Tongue (tissue), 3 donors: ENCODE measurements at places on chromosomes 16 and 17. TPM values are rescaled to one million over a fixed set of nuclear protein-coding genes. Genes with fewer than 3 reads are reported as not detected.
A peak's percentile ranks its signal among the peaks of the same experiment; 100 is the strongest.

Gene HS3ST3B1
- 2.3 TPM for total RNA-seq

Gene GDPD1
- total RNA-seq: 3.4 TPM

Gene HOXB9
- not detected for total RNA-seq

Gene C16orf46
- total RNA-seq: 0.92 TPM

Gene ABCA5
- total RNA-seq: 52.8 TPM

Gene EFNB3
- 2.3 TPM for total RNA-seq

Gene KRT17
- 253 TPM for total RNA-seq

Gene NUDT16L1
- total RNA-seq: 38.2 TPM

Gene SYT17
- 5.8 TPM for total RNA-seq

Gene NPIPB13
- 2.4 TPM for total RNA-seq

Gene LRRC46
- total RNA-seq: not detected

- DNase-seq: no peak
Observed at GRCh38 chr17:58330997-58331814, 2.6 kb upstream of the TSPOAP1 start.

DNA sequence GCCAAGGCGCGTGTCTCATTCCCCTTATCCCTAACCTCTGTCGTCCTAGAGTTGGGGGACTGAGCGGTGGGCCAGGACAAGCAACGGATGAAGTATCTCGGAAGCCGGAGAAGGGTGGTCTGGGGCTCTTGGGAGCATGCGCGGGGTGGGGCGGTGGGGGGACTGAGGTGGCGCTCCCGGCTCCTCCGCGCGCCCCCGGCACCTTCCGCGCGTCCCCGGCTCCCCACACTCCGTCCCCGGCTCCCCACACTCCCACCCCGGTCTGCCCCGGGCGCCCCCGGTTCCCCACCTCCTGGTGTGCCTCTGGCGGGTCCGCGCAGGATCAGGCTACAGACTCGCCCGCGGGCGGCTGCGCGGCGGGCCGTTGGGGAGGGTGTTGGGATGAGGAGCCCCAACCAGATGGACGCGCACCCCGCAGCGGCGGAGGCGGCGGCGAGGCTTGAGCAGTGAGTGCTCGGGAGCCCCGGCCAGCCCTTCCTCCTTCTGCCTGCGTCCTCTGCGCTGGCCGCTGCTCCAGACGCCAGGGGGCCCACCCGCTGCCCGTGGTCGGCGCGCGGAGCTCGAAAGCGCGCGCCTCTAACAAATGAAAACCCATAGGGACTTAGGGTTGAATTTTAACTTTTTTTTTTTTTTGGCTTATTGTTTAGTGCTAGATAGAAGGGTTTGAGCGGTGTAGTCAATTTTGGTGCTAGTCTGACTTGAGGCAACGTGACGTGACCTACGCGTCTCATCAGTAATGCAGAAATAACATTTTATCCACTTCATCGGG, 5.6 kb upstream of the CRYM start:
- DNase-seq: peak; percentile 66

GRCh38 chr16:27729516-27730304, 179.8 kb downstream of the KATNIP start:
- DNase-seq: peak; percentile 11

- DNase-seq: peak; percentile 82
Observed at GRCh38 chr17:2904135-2904534, 107.9 kb downstream of the RAP1GAP2 start.

- no peak for DNase-seq
Observed at GRCh38 chr16:65624666-65625065, 502.8 kb upstream of the CDH11 start.

- DNase-seq: no peak
Observed at GRCh38 chr17:80122026-80122575, 20.7 kb downstream of the GAA start.

DNA sequence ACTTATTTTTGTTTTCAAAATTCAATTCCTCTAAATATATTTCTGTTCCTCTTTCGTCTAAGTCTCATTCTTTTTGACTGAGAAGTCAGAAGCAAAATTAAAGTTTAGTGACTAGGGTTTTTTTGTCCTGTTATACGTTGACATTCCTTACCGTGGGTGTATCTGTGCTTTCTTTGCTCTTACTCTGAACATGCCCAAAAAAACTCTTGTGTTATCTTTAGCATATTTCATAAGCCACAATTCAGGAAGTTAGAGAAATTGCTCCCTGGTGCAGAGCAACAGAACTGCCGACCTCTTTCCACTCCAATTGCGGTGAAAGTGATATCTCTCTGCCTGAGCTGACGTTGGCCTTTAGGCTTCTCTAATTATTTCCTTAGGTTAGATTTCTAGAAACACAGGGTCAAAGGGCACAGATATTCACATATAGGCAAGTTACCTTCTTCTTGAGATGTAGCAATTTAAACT, 65.7 kb downstream of the CENPV start:
- peak; percentile 10 for DNase-seq

GRCh38 chr16:4915226-4915761, 21.7 kb downstream of the PPL start:
- DNase-seq: no peak

DNA sequence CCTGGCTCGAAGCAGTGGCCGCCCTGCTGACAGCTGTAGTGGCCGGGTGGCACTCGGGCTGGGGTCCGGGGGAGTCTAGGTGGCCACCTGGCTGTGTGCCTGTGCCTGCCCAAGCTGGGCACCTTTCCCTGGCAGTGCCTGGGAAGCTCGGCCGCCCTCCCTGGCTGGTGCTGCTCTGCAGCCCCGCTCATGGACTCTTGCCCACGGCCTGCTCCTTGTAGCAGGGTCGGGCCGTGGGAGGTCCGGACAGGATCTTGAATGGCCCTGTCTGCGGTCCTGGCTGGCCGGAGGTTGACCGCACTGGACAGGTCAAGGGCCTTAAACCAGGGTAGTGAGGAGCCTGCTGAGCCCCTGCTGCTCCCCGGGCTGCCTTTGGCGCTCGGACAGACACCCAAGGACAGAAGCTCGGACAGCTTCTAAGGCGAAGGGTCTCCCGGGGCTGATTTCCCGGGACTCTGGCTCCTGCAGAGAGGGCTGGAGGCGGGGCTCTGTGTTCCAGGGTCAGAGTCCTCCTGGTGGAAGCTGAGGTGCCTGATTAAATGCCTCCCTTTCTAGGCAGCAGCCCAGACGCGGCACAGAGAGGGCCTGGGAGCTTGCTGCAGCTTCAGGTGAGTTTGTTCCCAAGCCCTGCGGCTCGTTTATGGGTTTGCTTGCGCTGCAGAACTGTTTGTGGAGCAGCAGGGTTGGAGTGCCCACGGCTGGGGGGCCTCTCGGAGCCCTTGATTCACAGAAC, 6.0 kb downstream of the CAPN15 start:
- DNase-seq: no peak

DNA sequence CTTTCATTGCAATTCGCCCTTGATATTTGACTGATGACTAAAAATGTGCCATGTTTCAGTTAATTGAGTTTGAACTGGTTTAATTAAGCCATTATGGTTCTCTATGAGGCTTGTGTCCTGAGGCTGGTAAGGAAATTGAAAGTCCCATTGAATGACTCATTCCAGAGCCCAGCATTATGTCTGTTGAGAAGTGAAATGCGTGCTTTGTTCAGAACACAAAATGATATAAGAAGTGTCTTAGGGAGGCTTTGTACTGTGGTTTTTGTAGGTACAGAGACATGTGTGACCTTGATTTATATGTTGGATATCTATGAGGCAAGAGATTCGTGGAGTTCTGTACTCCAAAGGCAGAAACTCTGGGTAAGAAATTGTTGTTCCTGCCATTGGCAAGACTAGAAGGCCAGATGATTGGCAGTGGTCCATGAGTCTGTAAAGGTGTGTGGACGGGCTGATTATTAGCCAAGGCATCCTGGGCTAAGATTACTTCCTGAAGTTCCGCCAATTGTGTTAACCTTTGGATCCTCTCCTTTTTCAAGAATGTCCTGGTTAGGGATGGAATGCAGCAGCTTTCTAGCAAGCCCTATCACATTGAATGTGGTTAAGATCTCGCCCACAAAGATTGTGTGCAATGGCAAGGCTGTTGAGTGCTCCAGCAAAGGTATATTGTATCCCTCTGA, 103.7 kb downstream of the NPIPB5 start:
- no peak for DNase-seq

DNA sequence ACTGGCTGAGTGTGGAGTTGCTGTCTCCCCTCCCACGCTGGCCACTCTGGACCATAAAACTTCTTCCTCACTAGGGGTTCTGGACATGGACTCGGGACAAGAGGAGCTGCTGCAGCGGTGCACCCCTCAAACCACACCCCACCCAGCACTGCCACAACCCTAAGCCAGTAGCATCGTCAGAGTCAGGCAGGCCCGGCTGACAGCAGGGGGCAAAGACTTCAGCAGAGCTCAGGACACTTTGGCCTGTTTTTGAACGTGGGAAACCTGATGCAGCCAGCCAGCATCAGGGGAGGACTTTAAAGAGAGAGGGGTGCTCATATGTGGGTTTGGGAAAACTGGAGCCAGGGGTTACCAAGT, 9.6 kb downstream of the MEOX1 start:
- DNase-seq: no peak

DNA sequence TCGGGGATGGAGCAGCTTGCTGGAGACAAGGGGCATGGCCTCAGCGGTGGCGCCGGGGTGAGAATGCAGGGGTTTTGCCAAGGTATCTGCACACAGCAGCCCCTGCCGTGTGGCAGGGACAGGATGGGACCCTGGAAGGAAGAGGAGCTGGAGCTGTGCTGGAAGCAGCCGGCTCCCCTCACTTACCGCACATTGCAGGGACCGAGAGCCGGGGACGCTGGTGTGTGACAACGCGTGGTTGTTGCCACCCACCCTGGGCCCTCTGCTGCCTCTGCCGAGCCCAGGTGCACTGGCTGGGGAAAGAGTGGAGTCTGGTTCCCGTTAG, 3.0 kb downstream of the NUBP2 start:
- DNase-seq: no peak

DNA sequence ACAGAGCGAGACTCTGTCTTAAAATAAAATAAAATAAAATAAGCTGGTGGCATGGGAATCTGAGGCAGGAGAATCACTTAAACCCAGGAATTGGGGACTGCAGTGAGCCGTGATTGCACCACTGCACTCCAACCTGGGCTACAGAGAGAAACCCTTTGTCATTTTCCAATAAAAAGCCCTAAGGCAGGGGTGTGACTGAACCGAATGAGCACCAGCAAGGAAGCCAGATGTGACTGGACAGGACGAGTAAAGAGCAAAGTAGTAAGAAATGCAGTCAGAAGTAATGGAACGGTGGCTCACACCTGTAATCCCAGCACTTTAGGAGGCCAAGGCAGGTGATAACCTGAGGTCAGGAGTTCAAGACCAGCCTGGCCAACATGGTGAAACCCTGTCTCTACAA, 3.8 kb upstream of the RPL23 start:
- DNase-seq: no peak

DNA sequence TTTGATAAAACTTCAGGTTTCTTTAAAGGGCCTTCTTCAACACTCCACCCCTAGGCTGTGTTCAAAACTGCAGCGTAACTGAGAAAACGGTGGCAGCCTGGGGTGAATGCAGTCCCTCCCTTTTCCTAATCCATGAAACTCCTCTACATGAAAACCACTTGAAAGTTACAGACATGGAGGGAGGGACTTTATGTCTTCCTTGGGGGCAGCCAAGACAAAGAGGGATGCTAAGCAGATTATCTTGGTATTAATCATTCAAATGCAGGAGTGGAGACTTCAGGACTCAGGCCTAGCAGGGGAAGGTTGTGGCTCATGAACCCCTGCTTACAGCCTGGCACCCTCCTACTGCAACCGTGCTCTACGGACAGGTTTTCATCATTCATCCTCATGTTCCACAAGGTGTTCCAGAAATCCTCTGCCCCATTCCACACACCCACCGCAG, 46.8 kb downstream of the RNF112 start:
- DNase-seq: no peak

- DNase-seq: peak; percentile 65
Observed at GRCh38 chr17:9987779-9988585, 82.9 kb upstream of the RCVRN start.

DNA sequence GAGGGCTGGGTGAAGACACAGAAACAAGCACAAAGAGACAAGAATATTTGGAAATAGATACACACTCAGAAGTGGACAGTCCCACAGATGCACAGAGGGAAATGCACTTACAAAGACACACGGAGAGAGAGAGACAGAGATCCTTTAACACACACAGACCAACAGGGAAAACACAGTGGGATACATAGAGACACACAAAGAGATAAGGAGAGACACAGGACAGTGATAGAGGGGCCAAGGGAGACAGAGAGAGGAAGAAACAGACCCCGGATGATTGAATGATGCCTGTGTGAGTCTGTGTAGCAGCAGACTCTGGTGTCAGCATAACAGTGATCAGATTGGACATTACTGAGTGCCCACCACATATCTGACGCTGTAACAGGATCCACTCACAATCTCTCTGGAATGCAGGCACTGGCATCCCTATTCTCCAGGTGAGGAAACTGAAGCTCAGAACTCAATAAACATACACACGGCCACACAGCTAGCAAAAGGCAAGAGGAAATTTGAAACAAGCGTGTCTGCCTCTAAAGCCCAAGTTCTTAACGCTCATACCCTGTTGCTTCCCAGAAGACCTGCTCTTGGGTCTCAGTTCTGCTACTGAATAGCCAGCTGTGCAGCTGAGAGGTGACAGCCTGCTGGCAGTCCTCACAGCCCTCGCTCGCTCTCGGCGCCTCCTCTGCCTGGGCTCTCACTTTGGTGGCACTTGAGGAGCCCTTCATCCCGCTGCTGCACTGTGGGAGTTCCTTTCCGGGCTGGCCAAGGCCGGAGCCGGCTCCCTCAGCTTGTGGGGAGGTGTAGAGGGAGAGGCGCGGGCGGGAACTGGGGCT, 186.3 kb upstream of the NLRP1 start:
- peak; percentile 78 for DNase-seq

GRCh38 chr16:51621610-51622009, 470.5 kb upstream of the SALL1 start:
- no peak for DNase-seq

GRCh38 chr17:74842599-74843351, 16.9 kb downstream of the GRIN2C start:
- DNase-seq: peak; percentile 86

GRCh38 chr17:64177311-64178010, 47.5 kb upstream of the ERN1 start:
- peak; percentile 19 for DNase-seq

DNA sequence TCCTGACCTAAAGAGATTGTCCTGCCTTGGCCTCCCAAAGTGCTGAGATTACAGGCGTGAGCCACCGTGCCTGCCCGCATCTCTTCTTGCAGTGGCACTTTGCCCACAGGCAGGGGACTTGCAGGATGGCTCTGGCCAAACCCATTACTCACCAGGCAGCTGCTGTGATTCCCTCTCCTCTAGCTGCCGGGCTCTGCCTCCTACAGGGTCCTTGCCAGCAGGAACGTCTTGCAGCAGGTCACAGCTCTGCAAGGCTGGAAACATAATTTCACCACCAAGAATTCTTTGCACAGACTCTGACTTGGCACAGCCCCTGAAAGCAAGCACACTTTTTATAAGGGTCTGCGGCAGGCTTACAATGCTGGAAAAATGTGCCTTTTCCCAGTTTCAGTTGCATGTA, 20.3 kb downstream of the COX4I1 start:
- DNase-seq: peak; percentile 43

DNA sequence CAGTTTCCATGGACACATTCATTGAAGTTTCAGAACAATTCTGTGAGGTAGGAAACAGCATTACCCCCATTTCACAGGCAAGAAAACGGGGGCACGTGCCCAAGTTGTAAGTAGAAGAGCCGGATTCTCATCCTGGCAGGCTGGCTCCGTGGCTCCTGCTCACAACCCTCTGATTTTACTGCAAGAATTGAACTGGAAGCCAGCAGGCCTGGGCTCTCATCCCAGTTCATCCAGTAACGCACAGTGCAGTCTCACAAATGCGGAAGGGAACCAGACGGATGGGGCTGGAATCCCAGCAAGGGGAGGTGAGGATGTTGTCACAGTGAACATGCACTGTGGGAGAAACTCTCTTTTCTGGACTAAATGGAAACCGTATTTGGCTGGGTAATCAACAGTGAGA, 40.7 kb upstream of the DOC2B start:
- DNase-seq: no peak

- DNase-seq: peak; percentile 71
Observed at GRCh38 chr17:4808378-4808767, 1.4 kb downstream of the PLD2 start.
